ENCODE measurements at places on chromosomes 13 and 19.

DNA sequence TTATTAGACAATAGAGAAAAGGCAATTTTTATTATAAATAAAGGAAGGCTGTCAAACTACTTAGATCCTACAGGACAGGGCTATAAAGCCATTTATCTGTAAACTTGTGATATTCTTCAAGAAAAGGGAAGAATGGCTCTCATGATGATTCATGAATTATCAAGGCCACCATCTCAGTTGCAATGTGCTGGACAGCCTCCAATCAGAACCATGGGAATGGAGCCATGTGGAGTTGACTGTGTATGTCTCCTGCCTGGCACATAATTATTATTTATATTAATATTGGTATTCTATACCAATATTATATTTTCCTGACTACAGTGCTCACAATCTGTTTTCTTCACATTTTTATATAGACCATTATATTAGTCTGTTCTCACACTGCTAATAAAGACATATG is 560.5 kb upstream of the MIR17HG start:
- no peak for DNase-seq

GRCh38 chr19:40165362-40165937 is 25.8 kb upstream of the MAP3K10 start:
- DNase-seq = peak; percentile 71

GRCh38 chr13:78993792-78994191 is 334.8 kb upstream of the OBI1 start:
- DNase-seq = no peak

DNA sequence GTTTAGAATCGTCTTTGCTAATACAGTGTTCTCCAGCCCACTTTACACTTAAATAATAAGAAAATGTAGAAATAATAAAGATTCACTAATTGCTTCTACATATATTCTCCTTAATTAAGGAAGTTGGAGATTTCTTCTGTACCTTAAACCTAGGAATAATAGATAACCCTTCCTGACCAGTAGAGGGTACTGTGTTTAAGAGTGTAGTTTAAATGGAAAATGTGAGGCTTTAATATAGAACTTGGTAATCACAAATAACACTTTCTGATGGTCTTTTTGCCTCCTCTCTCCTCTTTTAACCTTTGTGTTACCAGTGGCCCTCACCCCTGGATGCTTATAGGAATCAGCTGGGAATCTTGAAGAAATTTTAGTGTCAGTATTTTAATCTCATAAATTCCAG is 20.7 kb downstream of the POMP start:
- DNase-seq = peak; percentile 34

GRCh38 chr13:72062566-72062965 is 195.6 kb upstream of the DACH1 start:
- no peak for DNase-seq

- DNase-seq = peak; percentile 30
Measured at GRCh38 chr13:27481766-27482165, 31.4 kb upstream of the MTIF3 start.

DNA sequence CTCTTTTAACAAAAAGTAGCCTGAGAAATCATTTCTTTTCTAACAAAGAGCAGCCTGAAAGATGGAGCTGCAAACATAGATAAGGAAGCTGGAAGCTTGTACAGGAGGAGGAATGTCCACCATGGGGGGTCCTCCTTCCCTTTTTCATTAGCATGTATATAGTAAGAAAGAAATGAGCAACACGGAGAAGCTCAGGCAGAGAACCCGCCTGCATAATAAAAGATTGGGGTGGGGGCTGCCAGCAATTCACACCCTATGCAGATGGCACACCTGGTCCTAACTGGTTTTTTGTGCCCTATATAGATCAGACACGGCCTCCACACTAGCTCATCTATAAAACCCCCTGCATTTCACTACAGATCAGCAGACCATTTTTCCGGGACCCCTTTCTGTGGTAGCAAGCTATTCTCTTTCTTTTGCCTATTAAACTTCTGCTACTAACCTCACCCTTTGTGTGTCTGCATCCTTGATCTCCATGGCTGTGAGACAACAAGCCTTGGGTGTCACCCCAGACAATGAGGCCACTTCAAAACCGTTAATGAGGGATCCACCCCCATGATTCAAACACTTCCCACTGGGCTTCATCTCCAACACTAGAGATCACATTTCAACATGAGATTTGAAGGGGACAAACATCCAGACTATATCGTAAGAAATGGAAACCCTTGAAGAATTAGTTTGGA is 167.5 kb upstream of the FREM2 start:
- no peak for DNase-seq

GRCh38 chr19:40241809-40242384 is 15.4 kb upstream of the CCNP start:
- DNase-seq = no peak

- DNase-seq = no peak
Measured at GRCh38 chr13:20525144-20525600, 485 bp downstream of the CRYL1 start.

DNA sequence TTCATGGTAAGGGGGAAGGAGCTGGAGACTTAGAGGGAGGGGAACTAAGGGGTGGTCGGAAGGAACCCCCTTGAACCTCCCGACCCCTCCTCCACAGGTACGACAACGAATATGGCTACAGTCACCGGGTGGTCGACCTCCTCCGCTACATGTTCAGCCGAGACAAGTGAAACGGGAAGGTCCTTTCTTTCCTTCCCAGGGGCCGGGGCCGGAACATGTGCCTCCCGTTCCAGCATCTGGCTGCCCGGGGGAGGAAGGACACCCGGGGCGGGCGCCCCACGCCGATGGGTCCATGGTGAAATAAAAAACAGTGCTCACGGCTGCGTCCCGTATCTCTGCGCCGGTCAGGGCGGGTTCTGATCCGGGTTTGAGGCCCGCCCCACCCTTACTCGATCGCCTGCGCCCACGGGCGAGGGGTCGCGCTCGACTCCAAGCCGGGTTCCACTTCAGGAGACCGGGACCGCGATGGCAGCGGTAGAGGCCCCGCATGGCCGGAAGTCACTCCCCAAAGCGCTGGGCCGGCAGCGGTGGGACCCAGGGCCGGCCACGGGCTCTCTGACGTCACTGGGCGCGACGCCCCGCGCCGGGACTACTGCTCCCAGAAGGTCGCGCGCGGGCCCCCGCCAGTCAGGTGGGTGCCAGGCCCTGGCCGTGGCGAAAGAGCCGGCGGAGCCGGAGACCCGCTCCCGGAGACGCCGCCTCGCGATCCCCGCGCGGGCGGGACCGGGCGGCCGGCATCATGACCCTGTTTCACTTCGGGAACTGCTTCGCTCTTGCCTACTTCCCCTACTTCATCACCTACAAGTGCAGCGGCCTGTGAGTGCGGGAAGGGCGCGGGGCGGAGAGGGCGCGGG is at the start of gene TMEM147:
Gene TMEM147, plus strand, starts transcription at position 626 of the 854 bp plus-strand sequence. Its CDS starts 114 bp downstream, at position 740.
- peak; percentile 95 for DNase-seq
